ENCODE measurements at places on chromosomes 11 and 22. TPM values are rescaled to one million over a fixed set of nuclear protein-coding genes. Genes with fewer than 3 reads are reported as not detected.

GRCh38 chr22:17234144-17234623 is 14.9 kb upstream of the ADA2 start:
- no peak for DNase-seq

- no peak for DNase-seq
These were observed 385 bp downstream of the TST start for GRCh38 chr22:37018815-37019308.

- DNase-seq, result no peak
These were observed 761 bp upstream of the NXPE4 start for GRCh38 chr11:114596175-114596919.

- DNase-seq, result no peak
These were observed 43.0 kb upstream of the EIF3D start for GRCh38 chr22:36571991-36572390.

The GAL gene
- 3.8 TPM for total RNA-seq

DNA sequence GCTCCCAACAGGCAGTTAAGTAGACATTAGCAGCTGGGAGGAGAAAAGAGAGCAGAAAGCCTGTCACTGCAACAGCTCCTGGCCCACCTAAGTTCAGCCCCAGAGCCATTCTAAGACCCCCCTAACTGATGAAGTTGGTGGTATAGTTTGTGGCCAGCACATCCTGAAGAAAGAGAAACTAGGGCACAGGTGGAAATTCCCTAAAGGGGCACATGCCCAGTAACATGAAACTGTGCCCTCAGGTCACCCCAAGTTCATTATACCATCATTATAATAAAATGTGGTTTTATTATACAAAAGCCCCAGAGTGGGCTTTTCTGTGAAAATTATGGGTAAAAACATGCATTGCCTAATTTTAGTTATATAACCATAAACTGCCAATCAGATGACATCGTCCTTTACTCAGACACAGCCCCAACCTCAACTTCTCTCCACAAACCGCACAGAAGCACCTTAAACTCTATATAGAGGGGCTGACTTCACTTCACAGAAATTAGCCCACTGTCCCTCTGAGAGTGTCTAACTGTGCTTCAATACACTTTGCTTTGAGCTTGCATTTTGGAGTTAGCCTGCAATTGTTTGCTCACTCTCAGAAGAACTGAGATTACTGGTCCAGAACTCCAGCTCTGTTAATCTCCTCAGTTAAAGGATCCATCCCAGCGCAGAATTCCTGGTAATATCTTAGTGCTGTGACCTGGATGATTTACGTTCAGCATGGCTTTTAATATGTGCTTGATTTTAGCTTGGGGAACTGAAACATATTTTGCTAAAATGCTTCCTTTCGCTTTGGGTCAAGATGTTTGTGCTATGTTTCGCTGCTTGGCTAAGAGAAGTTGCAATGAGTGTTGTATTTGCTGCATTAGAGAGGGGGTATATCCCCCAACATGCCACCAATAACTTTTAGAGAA is 1.8 kb upstream of the APOL3 start:
- DNase-seq, result peak; percentile 83

The RASSF10 gene
- total RNA-seq, result not detected

DNA sequence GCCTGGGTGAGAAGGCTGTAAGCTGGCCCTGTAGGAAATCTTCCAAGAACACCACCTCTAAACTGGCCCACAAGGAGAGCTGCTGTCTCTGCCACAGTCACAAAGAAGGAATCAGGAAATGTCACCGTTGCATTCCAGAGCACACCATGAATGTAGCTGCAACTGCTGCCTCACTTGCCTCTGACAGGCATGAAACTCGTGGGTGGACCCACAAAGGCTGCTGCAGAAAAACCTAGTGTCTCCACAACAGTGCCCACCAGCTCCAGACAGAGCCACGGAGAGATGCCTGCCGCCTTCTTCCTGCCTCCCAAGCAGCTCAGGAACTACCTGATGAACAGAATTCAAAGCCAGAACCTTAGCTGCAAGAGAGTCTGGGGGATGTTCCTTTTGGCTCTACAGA is 10.5 kb downstream of the DNAJB13 start:
- no peak for DNase-seq

DNA sequence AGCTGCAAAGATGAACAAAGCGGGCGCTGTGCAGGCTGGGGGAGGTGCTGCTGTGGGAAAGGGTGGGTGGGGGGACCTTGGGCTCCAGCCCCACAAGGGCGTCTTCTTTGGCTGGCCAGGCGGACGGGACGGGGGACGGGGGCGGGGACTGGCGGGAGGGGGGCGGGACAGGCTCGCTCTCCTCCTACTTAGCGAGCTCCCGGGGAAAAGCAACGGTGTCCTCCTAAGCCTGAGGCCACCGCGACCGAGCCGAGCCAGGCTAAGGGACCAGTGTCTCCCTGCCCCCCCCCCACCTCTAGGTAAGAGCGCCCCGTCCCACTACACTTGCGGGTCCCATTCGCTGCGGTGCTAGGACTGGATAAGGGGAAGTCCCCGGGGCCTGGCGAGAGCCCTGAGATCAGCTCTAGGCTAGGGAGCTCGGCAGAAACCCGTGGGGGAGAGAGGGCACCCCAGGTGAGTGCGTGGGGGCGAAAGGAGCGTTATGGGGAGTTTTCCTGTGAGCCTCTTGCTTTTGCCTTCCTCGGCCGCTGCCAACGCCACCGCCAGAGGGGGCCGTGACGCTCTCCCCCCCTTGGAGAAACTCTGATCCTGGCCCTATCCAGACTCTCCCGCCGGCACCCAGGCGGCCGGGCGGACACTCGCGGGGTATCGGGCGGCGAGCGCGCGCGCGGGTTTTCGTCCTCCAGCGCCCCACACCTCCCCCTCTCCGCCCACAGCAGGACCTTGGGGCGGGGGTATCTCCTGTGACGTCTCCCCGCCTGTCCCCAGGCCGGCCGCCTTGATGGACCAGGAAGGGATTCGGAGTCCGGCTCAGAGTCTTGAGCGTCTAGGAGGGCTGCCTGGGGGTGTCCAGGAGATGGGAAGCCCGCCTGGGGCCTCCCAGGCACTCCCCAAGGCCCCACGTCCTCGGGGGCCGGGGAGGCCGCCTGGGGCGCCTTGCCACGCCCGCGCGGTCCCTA is at the start of gene PHLDB1:
TSS of gene PHLDB1 (plus strand) at position 215 of the 959 bp plus-strand sequence. CDS start 6,222 bp downstream, outside the sequence.
- peak; percentile 61 for DNase-seq

The CRKL gene
- total RNA-seq, result 99.1 TPM

DNA sequence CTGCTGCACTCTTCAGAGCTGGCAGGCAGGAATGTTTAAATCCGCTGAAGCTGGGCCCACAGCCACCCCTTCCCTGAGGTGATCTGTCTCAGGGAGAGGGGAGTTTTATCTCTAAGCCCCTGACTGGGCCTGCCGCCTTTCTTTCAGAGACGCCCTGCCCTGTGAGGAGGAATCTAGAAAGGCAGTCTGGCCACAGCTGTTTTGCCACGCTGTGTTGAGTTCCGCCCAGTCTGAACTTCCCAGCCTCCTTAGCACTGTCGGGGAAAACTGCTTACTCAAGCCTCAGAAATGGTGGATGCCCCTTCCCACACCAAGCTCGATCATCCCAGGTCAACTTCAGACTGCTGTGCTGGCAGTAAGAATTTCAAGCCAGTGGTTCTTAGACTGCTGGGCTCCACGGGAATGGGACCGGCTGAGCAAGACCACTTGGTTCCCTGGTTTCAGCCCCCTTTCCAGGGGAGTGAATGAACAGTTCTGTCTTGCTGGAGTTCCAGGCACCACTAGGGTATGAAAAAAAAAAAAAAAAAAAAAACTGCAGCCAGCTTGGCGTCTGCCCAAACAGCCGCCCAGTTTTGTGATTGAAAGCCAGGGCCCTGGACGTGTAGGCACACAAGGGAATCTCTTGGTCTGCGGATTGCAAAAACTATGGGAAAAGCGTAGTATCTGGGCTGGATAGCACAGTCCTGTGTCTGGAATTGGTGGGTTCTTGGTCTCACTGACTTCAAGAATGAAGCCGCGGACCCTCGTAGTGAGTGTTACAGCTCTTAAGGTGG is 127.4 kb downstream of the SPON1 start:
- no peak for DNase-seq

GRCh38 chr11:75856912-75857311 is 41.9 kb downstream of the UVRAG start:
- no peak for DNase-seq

- DNase-seq, result no peak
These were observed 33.0 kb downstream of the CECR2 start for GRCh38 chr22:17402293-17402692.

GRCh38 chr22:28728002-28728401 is 13.6 kb downstream of the CHEK2 start:
- DNase-seq, result no peak
